ENCODE measurements at places on chromosomes 12 and 14.

DNA sequence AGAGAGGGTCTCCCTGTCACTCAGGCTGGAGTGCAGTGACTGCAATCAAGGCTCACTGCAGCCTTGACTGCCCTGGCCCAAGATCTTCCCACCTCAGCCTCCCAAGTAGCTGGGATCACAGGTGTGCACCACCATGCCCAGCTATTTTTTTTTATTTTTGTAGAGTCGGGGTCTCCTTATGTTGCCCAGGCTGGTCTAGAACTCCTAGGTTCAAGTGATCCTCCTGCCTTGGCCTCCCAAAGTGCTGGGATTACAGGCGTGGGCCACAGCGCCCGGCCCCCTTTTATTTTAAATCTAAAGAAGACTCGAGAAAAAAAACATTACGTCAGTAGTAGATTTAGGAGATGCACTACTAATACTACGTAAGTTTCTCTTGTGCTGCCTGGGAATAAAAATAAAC, 14.3 kb downstream of the FOS start:
- DNase-seq: no peak

DNA sequence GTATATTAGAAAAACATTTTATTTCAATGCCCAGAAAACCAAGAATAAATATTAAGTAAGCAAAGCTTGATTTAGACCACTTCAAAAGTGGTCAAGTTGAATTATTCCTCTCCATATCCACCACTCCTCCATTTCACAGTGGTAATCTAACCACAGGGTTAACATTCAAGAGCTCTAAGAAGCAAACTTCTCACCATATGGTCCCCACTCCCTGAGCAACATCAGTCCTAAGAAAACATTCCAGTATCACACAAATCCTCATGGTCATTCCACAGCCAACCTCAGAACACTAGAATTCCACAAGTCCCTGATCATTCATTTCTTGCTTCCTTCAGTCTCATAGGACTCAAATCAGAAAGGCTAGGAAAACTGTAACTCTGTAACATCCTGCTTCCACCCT, 47.9 kb downstream of the ST8SIA1 start:
- DNase-seq: no peak

GRCh38 chr14:54652188-54652587, 85.3 kb downstream of the SAMD4A start:
- DNase-seq: no peak

- DNase-seq: no peak
Measured at GRCh38 chr12:45850302-45850701, 120.8 kb downstream of the ARID2 start.

DNA sequence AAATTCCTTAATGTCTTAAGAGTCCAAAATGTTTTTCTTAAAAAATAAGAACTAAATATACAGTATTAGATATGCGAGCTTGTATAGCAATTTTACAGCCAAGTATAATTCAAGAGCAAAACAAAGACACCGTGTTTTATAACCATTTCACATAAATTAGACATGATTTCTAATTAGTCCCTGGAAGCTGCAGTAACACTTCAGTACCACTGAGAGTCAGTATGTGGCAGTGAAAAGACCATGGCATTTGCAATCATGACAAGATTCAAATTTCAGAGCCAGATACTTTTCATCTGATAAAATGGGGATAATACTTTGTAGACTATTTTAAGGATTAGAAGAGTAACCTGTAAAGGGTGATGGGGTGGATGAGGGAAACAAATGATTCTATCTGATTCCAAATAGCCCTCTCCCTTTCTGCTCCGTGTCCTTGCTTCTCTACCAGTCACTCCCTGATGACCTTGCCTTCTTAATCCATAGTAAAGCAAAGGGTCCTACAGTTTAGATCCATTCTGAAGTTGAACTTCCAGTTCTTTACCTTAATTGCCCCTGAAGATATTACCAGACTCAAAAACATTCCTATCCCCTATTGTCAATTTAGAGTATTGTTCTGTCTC, 145.4 kb upstream of the ABCD2 start:
- DNase-seq: peak; percentile 16

DNA sequence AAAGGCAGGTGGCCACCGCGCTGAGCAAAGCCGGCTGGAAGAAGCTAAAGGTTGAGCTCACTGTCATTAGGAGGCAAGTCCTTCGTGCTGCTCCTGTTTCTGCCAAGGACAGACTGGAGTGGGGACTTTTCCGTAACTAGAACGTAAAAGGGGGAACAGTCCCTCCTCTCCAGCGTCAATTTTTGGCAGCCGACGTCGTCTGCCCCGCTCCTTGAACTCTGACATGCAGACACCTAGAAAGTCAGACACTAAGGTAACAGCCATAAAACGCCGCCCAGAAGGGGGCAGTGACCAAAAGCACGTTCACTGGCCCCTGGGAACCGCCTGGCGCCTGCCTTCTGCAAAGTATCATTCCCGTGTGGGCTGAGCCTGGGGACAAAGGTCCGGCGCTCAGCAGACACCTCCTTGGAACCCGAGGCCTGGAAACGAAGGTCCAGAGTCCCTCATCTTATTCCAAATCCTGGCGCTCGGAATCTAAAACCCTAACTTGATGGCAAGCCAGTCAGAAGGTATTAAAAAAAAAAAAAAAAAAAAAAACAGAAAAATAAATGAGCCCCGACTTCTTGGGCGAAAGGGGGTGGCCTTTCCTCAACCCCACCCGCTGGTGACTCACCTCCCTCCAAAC, 1.1 kb upstream of the LRP1 start:
- peak; percentile 23 for DNase-seq

DNA sequence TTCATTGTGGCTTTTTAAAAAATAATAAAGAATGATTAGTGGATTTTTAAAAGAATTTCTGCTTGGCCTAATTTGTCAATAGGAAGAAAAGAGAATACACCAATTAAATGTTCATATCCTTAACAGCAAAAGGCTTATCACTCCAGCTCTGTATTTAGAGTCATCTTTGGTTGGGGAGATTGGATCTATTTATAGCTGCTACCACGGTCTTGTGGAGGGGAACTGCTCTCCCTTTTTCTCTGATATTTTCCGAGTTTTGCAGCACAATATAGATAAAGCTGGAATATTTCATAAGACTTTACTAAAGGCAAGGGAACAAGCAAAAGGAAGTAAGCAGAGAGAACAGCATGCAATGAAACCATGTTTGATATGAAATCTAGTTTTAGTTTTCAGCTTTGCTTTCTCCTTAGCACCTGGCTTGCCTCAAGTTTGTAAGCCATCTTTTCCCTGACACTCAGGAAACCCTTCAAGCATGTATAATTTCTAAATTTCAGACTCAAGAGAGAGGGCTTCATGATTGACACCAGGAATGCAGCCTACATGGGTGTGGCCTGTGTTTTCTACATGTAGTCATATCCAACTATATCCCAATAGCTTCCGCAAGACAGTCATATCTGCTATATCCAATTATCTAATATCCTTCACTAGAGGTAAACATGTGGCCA, 35.2 kb downstream of the BRMS1L start:
- no peak for DNase-seq

- no peak for DNase-seq
Measured at GRCh38 chr12:89960011-89960507, 251.4 kb upstream of the ATP2B1 start.

- no peak for DNase-seq
Measured at GRCh38 chr12:13256692-13257045, 60.1 kb downstream of the EMP1 start.

DNA sequence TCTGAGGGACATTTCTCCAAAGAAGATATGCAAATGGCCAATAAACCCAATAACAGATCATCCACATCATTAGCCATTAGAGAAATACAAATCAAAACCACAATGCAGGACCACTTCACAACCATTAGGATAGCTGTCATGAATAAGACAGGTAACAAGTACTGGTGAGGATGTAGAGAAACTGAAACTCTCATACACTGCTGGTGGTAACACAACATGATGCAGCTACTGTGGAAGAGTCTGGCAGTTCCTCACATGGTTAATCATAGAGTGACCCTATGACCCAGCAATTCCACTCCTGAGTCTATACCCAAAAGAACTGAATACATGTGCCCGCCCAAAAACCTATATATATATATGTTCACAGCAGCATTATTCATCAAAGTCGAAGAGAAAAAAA, 39.0 kb downstream of the TTC9 start:
- no peak for DNase-seq

DNA sequence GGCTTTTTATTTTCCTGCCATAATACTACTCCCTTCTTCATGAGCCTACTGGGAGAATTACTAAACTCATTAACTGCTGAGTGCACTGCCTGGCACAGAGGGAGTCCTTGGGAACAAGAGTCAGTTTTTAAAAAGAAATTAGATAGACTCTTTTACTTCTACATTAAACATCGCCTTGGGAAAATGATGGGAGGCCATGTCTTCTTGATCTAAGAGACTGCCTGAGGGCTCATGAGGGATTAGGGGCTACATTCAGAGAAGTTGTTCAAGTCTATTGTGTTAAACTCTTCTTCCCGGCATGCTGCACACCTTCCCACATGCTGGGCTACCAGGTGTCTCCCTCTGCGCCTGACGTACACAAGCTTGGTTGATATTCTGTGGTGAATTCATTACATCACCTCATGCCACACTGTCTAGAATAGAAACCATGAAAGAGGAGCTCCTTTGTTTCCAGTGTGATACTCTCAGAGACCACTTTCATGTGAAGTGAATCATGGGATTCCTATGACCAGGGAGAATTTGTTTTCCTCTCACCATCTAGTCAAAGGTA, 1422.3 kb downstream of the AACS start:
- no peak for DNase-seq

DNA sequence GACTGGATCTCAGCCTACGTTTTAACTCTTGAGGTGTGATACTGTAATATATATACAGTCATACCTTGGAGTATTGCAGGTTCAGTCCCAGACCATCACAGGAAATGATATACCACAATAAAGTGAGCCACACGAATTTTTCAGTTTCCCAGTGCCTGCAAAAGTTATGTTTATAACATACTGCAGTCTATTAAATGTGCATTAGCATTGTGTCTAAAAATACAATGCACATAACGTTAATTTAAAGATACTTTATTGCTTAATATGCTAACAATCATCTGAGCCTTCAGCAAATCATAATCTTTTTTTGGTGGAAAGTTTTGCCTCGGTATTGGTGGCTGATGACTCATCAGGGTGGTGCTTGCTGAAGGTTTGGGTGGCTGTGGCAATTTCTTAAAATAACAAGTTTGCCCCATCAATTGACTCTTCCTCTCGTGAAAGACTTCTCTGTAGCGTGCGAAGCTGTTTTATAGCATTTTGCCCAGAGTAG, 18.9 kb downstream of the PYROXD1 start:
- no peak for DNase-seq

DNA sequence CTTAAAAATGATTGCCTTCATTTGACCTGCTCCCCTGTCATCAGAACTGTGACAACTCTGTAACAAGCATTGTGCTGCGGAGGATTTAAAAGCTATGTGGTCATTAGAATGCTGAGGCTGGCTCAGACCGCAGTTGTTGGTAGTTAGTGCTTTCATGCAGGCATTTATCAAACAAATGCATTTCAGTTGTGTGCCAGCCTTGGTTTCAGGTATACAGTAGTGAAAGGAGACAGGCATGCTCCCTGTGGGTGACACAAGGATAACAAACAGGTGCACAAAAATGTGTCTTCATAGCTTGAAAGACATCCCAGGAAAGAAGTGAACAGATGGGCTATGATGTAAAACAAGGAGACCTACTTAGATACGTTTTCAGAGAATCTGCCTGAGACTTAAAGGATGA, 60.6 kb downstream of the MARK3 start:
- DNase-seq: no peak

GRCh38 chr12:55745361-55746173, 2.6 kb downstream of the GDF11 start:
- peak; percentile 89 for DNase-seq

DNA sequence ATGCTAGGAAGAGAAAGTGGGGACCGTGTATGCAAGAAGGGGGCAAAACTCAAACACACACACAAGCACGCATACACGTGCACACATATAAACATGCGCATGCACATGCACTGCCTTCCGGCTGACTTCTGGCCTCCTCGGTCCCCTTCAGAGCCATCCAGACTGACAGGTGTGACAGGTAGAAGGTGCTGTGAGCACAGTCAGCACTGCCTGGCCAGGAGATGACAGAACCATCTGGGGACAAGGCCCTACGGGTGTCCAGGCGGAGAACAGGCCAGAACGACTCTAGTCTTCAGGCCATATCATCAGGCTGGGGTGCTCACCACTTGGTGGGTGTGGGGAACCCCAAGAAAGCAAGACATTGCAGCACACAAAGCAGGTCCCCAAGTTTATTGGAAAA, 7.3 kb downstream of the KRT83 start:
- DNase-seq: no peak

DNA sequence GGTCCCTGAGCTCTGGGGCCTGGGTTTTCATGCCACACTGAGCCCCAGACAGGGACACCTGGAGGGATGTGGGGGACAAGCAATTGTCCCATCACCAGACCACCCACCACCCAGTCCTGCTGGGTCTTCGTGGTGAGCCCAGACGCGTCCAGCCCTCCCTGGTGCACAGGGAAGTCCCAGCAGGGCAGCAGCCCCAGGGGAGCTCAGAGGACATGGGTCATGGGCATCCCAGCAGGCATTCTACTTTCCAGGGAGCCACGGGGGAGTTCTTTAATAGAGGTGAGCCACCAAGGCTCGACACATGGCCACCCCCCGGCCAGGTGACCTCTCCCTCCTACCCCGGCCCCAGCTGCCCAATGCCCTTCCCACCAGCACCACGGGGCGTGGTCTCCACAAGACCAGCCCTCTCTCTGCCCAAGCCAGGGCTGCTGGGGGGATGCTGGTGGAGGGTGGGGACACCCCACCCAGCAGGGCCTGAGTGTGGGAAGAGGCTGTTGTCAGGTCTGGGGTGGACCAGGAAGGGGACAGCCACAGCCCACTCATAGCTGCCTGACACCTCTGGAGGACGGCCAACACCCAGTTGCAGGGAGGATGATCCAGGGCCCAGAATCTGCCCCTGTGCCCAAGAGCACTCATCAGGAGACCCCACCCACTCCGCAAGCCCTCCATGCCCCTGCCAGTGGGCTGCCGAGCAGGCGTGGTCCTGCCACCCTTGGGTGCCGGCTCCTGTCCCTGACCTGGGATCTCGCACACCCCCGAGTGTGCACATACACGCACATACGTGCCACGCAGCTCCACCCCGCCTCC, 14.1 kb downstream of the AKT1 start:
- no peak for DNase-seq

GRCh38 chr14:60327447-60328331, 78.7 kb downstream of the PPM1A start:
- peak; percentile 83 for DNase-seq

GRCh38 chr14:91830777-91831176, 36.6 kb downstream of the TC2N start:
- DNase-seq: peak; percentile 86

DNA sequence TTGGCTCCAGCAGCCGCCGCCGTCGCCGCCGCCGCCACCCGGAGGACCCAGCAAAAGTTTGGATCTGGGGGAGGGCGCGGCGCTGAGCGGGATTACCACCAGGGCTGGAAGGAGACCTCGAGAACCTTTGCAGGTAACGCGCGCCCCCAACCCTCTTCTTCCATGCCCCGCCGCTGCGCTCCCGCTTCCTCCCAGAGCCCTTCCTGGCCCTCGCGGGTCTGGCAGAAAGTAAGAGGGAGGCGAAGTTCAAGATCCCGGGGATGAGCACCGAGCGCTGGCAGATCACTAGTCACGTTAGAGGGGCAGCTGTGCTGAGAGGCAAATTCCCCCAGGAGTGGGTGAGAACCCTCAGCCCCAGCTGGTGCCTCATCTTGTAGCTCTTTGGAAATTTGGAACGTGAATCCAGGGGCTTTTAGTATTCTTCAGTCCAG, 3.9 kb downstream of the FLRT2 start:
- DNase-seq: no peak

GRCh38 chr12:52018433-52019112, 11.8 kb downstream of the TAMALIN start:
- DNase-seq: peak; percentile 63

GRCh38 chr14:32217301-32217700, 14.2 kb upstream of the RNU6-8 start:
- DNase-seq: peak; percentile 40

Measured in NCI-H526 treated with DMSO at 0.1 percent for 48 hours (cell line).